ENCODE measurements at places on chromosomes 5 and 9. TPM values are rescaled to one million over a fixed set of nuclear protein-coding genes. Genes with fewer than 3 reads are reported as not detected.

Gene PCDHB5
- polyA plus RNA-seq = 8.5 TPM

Gene MRRF
- 42.8 TPM for polyA plus RNA-seq

Gene SOX30
- polyA plus RNA-seq = 0.83 TPM

Gene LYRM7
- polyA plus RNA-seq = 14.0 TPM

Gene FAM151B
- 2.5 TPM for polyA plus RNA-seq

Gene TMEM215
- polyA plus RNA-seq = 0.08 TPM

Gene SRD5A1
- 12.0 TPM for polyA plus RNA-seq

Gene LCN10
- 2.3 TPM for polyA plus RNA-seq

Gene DNAJC21
- 87.7 TPM for polyA plus RNA-seq

Gene WWC1
- polyA plus RNA-seq = 89.7 TPM

Gene HAPLN1
- 5.7 TPM for polyA plus RNA-seq

Gene ST8SIA4
- polyA plus RNA-seq = 6.2 TPM

Gene FAM170A
- not detected for polyA plus RNA-seq

Gene PCDHA1
- polyA plus RNA-seq = 0.06 TPM

Gene NUP214
- 50.0 TPM for polyA plus RNA-seq

Gene PCDHA9
- not detected for polyA plus RNA-seq

Gene NOXA1
- polyA plus RNA-seq = 4.9 TPM

Gene NUTM2F
- polyA plus RNA-seq = not detected

Gene LCN2
- polyA plus RNA-seq = 0.29 TPM

Gene RGS7BP
- polyA plus RNA-seq = 9.0 TPM

Gene CDC25C
- polyA plus RNA-seq = 6.8 TPM

Gene F2RL2
- polyA plus RNA-seq = 0.44 TPM

Gene NUDT2
- polyA plus RNA-seq = 27.3 TPM

Measured in right renal cortex interstitium (tissue), 3 donors.